ENCODE measurements at places on chromosomes 3 and 15.

DNA sequence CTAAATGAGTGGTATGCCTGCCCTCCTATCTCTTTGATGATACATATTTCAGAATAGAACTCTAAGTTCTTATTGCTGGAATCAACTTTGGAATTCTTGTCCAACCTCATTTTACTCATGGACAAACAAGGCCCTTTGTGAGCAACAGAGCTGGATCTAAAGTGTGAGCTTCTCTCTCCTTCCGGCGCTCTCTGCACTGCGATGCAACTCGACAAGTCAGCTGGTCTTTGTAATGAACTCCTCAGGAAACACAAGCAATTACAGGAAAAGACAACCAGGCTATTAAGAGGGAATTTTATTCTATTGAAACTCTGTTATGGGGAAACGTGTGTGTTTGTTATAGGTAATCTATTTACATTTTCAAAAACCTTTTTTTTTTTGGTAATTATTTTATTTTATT lies 20.3 kb upstream of the NRROS start:
- no peak for DNase-seq

DNA sequence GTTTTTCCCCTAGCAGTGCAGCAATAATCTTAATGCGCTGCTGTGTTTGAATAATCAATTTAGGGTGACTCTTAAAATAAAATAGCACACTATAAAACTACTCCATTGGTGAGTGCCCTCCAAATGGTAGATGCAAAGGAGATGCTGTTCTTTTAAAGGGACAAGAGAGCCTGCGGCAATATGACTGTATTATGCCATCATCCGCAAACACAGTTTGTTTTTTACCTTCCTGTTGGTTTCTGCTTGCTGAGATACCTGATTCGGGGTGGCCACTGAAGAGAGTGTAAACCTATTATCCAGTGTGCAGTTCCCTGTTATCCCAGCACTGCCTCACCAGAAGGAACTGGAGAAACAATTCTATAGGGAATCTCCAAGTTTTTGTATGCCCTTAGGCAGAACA lies 523.1 kb upstream of the TGFBR2 start:
- no peak for DNase-seq

- DNase-seq, result no peak
Observed at GRCh38 chr3:192684151-192684550, 43.2 kb downstream of the FGF12 start.

- no peak for DNase-seq
Observed at GRCh38 chr15:73679964-73680363, 4.2 kb upstream of the CD276 start.

- DNase-seq, result no peak
Observed at GRCh38 chr3:85875589-85875988, 916.8 kb downstream of the CADM2 start.
